ENCODE measurements at places on chromosomes 7 and 10.

GRCh38 chr10:67606572-67606971 is 89.4 kb downstream of the CTNNA3 start:
- DNase-seq, result peak; percentile 90

- DNase-seq, result no peak
Measured at GRCh38 chr10:101660256-101660655, 34.7 kb downstream of the FBXW4 start.

GRCh38 chr10:14665865-14666857 is 108.5 kb downstream of the FAM107B start:
- DNase-seq, result no peak

- no peak for DNase-seq
Measured at GRCh38 chr10:95941115-95941514, 33.3 kb downstream of the CC2D2B start.

DNA sequence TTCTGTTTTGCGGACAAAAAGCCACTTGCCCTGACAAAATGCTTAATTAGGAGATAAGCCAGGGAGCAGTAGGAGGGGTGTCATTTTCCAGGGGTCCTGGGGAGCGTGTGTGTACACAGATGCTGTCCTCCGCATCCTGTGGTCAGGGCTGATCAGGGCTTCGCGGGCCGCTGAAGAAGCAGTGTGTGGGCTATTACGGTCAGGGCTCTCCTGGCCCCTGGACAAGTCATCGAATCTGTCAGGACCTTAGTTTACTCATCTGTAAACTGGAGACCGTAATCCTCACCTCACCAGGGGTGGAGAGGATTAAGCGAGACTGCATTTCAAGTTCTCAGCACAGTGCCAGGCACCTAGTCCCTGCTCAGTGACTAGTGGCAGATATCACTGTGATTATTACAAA is 26.0 kb upstream of the MXI1 start:
- DNase-seq, result no peak

- no peak for DNase-seq
Measured at GRCh38 chr10:86199041-86199440, 167.6 kb downstream of the GRID1 start.
